ENCODE measurements at places on chromosomes 7 and 10.

DNA sequence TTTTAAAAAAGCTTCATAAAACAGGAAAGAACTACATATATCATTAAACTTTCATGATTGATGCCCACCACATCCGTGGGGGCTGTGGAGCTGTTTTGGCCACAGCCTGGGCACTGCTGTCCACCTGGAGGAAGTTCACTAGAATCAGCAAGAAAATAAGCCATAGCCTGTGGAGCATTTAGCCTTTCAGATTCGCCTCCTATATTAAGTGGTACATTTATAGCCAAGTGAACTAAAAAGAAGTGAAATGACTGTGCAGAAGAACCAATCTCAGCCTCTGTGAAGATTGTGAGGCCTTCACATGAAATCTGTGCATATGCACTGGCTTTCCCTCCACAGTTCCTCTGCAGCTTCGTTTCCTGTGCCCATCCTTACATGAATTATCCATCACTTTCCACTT lies 23.5 kb downstream of the WNT16 start:
- DNase-seq: no peak

- DNase-seq: no peak
Observed at GRCh38 chr10:55203319-55203718, 402.3 kb upstream of the PCDH15 start.

DNA sequence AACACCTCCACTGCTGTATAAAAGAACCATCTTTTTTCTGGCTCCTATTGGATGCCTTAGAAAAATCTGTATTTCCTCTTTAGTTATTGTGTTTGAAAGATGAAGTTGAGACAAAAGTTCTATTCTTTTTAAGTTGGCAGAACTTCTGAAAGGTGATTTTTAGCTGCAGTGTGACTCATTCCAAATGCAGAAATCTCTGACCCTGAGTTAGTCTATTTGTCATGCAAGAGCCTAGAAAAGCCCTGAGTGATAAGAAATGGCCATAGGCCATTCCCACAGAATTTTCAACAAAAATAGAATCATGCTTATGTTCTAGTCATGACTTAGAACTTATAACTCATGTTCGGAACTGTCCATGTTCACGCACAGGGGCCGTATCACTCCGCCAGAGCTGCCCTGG lies 89.1 kb downstream of the EGFR start:
- DNase-seq: no peak

GRCh38 chr10:113041841-113042750 lies 92.0 kb downstream of the TCF7L2 start:
- DNase-seq: no peak

GRCh38 chr7:47515305-47515834 lies 66.5 kb downstream of the TNS3 start:
- no peak for DNase-seq

DNA sequence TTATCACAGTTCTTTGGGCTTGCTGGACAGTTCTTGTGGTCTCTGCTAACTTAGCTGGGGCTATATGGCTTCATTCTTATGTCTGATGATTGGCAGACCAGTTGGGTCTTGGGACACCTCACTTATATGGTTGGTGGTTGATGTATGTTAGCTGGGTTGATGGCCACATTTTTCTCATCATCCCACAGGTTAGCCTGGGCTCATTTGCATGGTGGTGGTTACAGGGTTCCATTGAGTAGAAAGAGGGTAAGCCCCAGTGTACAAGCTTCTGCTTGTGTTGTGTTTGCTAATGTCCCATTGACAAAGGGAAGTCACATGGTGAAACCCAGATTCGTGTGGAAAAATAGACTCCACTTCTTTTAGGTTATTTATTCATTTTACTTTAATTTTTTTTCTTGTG lies 40.6 kb downstream of the TMEM60 start:
- DNase-seq: no peak

- DNase-seq: no peak
Observed at GRCh38 chr10:90136731-90137316, 435.4 kb downstream of the KIF20B start.

DNA sequence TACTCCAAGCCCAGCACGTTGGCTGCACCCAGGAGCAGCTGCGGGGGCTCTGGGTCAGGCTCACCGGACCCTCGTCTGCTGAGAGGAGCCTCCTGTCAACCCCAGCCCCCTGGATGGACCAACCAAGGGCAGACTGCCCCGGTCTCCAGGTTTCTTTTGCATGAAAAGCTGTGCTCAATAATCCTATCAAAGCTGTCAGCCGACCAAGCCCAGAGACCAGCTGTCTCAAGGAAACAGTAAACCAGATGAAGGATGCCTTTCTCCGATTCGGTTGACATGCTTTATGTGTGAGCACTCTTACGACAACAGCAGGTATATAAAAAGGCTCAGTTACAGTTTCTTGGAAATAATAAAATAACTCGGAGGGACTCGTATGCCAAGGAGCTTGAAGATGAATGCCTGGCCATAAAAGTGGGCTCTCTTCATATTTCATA lies 71.6 kb upstream of the BAIAP2L1 start:
- DNase-seq: peak; percentile 88

DNA sequence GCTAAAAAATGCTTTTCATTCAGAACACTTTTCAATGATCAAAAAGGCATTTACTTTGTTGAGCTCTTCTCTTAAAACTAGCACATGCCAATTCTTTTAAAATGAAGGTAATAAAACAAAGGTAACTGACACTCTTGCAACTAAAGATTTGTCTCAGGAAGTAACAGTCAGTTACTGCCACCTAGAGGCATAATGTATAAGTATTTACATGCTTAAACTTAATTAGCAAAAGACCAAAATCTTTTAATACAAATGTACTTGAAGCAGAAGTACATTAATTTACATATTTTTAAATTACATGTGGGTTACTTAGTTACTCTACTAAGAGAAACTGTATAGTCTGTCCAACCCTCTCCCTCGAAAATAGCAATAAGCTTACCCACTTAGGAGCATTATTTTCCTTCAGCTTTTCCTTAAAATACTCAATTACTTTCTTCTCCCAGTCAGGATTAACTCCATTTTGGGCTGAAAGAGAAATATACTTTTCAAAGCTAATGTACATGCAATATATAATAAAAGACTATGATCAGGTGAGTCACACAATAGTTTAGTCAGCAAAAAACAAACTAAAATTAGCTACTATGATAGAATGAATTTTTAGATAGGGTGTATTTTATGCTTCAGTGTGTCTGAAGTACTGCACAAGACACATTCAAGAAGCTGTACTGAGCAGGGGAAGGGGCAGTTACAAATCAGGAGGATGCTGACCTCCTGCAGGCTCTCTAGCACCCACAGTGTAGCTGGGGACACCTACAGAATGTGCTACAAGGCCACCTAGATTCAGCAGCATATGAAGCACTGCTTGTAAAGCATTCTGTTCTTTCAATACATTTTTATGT lies 13.0 kb downstream of the MCMBP start:
- no peak for DNase-seq

DNA sequence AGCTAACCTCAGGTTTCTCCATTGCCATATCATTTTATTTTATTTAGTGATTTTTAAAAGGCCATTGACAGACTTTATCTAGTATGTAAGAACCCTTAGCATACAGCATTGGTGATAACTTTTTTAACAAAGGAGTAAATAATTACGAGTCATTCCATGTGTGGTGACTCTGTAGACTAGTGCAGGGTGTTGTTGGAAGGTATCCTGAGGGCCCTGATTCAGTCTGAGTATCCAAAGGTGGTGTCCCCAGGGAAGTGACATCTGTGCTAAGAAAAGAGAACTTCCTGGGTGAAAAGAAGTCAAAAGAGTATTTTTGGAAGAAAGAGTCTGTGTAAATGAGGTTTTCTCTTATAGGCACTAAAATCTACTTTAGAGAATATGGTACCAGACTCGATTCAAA lies 308.4 kb downstream of the C7orf25 start:
- DNase-seq: no peak

- no peak for DNase-seq
Observed at GRCh38 chr10:110013630-110014293, 6.0 kb downstream of the ADD3 start.

- no peak for DNase-seq
Observed at GRCh38 chr7:16744518-16745250, 8.9 kb upstream of the TSPAN13 start.

DNA sequence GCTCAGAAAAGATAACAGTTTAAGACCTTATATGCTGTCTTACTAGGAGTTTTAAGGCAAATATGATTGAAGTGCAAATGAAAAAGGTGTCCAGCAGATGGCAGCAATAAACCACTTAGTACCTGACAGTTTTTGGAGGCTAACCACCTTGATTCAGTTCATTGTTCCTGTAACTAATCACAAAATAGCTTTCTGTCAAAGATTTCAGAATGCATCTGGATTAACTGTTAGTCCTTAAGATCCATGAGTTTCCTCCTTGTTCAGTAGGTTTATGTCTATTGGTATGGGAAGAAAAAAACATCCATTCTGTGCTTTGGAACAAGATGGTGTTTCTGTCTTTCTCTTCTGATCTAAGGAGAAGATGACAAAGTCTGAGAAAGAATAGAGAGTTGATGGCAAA lies 46.6 kb downstream of the CCSER2 start:
- DNase-seq: no peak

GRCh38 chr10:117409549-117410305 lies 34.5 kb upstream of the PDZD8 start:
- DNase-seq: no peak

DNA sequence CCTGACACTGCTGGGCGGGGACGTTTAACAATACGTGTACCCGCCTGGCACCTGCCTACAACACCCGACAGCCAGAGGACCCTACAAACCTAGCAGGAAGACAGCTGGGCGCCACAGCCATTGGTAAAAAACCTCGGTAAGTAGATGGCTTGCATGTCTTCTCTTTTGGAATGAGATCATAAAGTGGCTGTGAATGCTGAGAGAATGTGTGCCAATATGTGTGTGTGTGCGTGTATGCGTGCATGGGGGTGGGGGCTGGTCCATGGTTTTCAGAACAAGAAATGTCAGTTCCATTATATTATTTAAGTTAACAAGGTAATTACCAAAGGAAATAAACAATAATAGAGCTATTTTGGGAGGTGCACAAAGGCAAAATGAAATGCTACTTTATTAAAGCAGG lies 39.2 kb downstream of the PAPOLB start:
- DNase-seq: no peak

- DNase-seq: no peak
Observed at GRCh38 chr10:77398986-77399755, 238.4 kb downstream of the KCNMA1 start.

- DNase-seq: no peak
Observed at GRCh38 chr7:26233902-26234511, 32.5 kb downstream of the CBX3 start.

DNA sequence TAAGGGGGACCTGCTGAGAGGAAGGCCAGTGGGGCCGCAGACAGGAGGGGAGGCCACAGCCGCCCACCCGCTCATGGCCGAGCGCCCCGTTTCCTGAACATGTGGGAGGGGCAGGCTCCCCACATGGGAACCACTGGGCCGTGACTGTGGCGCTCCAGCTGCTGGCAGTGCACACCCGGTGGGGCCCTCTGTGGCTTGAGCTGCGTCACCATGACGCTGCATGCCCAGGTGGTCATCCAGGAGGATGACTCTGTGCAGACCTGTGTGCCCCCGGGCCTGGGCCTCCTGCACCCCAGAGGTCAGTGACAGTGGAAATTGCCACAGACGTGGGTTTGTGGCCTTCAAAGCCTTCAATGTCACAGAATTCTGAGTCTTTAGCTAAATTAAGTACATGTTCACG lies 85.1 kb downstream of the MGMT start:
- DNase-seq: no peak

GRCh38 chr7:142999793-143000192 lies 27.1 kb downstream of the OR9A2 start:
- DNase-seq: no peak

- DNase-seq: no peak
Observed at GRCh38 chr7:67056683-67057082, 60.0 kb downstream of the TYW1 start.

DNA sequence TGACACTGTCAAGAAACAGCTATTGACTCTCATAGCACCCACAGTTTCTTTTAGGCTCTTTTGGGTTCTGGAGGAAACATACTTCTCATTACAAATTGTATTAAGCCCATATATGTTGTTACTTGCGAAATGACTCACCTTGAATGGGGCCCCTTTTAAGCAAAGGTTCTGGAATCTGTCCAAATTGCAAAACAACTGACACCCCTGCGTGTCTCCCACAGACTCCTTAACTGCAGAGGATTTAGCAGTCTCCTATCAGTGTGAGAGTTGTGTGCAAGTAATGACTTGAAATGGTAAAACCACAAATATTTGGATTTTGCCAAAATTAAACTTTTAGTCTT lies 192.3 kb downstream of the DNAJC1 start:
- no peak for DNase-seq

- DNase-seq: no peak
Observed at GRCh38 chr7:157637216-157637949, 300.6 kb downstream of the DNAJB6 start.

DNA sequence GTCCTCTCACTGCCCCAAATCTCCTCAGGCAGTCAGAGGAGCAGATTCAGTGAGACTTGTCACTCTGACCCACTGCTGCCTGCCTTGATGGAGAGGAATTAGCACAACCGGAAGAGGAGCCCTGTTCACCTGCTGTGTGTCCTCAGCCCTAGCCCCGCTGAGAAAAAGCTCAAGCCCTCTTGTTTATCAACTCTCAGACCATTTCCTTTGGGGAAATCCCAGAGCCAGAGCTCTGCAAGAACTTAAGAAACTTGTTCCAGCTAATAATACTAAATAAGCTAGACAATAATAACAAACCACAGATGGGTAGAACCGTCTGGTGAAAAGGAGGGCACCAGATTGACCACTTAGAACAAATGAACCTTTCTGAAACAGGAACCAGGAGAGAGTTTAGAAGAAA lies 37.7 kb upstream of the ITGB1 start:
- DNase-seq: no peak

DNA sequence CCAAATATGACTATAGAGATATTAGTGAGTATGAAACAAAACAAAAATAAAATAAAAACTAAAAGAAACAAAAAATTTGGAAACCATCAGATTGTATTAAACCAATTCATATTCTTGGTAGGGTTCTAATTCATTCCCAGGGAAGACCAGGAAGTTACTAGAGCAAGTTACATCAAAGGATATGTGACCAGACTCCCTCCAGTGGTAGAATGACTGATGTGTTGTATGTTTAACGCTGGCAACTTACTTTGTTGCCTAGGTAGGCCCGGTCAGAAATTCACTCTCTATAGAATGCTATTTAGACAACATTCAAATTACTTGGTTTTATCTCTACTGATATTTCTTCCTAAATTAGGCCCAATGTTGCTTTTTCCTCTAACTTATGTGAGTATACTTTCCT lies 5.2 kb downstream of the PHYHIPL start:
- peak; percentile 1 for DNase-seq

- no peak for DNase-seq
Observed at GRCh38 chr10:6055929-6056328, 6.2 kb downstream of the IL2RA start.

- DNase-seq: no peak
Observed at GRCh38 chr10:59623133-59624121, 86.2 kb downstream of the SLC16A9 start.

GRCh38 chr7:144519925-144520324 lies 116.4 kb upstream of the NOBOX start:
- no peak for DNase-seq

- DNase-seq: no peak
Observed at GRCh38 chr10:97013568-97013967, 172.2 kb downstream of the SLIT1 start.

All from NCI-H524 treated with DMSO at 0.1 percent for 48 hours (cell line).